ENCODE measurements at places on chromosomes 11 and 22.

GRCh38 chr11:125688632-125689031, 8.0 kb upstream of the ACRV1 start:
- no peak for DNase-seq

- DNase-seq = no peak
Observed at GRCh38 chr11:108224366-108224765, 1.5 kb downstream of the ATM start.

DNA sequence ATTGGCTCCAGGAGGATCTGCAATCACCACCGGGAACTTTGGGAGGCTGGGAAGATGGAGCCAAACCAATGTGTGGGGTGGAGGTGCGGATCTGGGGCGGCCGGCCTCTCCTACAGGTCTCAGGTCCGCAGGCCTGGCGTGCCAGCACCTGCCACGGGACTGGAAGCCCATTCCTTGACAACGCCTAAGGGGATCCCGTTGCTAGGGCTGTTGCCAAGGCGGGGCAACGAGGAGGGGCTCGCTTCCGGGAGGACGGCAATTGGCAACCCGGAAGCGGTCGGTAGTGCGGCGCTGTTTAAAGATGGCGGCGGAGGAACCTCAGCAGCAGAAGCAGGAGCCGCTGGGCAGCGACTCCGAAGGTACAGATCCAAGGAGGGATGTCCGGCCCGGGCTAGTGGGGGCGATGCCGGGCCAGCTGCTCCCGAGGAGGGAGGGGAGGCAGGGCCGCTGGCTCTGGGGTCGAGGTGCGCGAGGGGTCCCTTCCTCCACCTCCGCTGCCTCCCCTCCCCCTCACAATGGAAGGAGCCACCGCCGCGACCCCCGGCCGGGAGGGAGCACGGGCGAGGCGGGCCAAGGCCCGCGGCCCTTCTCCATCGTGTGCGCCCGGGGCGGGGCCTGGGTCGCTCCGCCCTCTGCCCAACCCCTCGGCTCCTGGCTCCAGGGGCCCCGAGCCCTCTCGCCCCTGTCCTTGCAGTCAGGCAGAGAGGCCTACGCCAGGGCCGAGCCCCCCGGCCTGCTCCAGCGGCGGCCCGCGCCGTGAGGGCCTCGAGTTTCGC, at the start of gene OTUB1:
TSS of gene OTUB1 (plus strand) at position 283 of the 776 bp plus-strand sequence. CDS start at position 302, 19 bp downstream.
- peak; percentile 94 for DNase-seq

DNA sequence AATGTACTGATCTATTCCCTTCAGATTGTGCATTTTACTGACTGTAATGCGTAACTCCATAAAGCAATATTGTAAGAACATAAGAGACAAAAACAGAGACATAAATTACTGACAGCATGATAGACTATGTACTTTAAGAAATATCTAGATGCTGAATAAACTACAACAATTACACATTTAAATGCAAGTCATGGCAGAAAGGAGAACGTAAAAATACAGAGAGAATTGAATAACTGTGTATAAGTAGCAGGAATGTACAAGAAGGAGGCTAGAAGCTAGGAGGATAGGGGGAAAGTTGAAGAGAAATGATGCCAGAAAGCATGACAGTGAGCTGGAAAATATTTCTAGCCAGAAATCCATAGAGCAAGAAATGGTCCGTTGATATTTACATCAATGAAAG, 74.0 kb upstream of the FAM181B start:
- DNase-seq = no peak

DNA sequence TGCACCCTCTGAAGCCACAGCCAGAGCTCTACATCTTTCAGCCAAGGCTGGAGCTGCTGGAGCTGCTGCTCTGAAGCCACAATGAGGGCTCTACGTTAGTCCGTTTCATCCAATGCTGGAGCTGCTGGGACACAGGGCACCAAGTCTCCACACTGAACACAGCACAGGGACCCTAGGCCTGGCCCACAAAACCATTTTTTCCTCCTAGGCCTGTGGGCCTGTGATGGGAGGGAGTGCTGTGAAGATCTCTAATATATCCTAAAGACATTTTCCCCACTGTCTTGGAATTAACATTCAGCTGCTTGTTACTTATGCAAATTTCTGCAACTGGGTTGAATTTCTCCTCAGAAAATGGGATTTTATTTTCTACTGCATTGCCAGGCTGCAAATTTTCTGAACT, 441.4 kb upstream of the FAT3 start:
- DNase-seq = no peak

- DNase-seq = no peak
Observed at GRCh38 chr11:129396454-129396853, 20.8 kb downstream of the BARX2 start.

DNA sequence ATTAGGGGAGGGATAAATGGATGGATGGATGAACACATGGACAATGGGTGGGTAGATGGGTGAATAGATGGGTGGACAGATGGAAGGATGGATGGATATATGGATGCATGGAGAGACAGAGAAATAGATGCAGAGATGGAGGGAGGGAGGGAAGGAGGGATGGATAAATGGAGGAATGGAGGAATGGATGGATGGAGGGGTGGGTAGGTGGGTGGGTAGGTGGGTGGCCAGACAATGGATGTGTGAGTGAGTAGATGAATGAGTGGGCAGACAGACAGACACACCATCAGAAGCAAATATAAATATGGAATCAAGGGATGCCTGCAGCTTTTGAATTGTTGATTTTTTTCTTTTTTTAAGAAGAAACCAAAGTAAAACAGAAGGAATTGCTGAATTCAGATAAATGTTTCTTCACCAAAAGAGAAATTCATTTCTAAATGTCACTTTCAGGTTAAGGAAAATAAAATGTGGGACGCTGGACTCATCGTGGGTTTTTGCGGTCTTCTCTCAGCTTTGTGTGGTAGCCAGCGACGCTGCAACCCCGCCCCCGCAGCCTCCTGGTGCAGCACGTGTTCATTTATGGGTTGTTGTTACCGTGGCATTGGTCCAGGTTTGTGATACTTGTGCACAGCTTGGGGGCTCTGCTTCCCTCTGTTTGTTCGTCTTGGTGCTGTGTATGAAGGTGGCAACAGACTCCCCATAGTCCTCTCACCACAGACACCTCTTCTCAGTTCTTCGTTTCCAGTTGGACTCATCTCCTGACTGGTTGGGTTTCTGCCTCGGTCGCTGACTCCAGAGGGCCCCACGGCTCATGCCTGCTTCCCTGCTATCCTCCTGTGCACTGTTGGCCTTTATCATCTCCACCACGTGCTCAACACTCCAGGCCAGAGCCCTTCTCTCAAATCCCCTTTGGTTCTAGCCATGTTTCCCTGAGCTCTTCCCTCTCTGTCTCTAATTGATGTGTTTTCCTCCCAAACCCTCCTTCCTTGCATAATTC, 76.4 kb downstream of the CDKN1C start:
- DNase-seq = no peak

DNA sequence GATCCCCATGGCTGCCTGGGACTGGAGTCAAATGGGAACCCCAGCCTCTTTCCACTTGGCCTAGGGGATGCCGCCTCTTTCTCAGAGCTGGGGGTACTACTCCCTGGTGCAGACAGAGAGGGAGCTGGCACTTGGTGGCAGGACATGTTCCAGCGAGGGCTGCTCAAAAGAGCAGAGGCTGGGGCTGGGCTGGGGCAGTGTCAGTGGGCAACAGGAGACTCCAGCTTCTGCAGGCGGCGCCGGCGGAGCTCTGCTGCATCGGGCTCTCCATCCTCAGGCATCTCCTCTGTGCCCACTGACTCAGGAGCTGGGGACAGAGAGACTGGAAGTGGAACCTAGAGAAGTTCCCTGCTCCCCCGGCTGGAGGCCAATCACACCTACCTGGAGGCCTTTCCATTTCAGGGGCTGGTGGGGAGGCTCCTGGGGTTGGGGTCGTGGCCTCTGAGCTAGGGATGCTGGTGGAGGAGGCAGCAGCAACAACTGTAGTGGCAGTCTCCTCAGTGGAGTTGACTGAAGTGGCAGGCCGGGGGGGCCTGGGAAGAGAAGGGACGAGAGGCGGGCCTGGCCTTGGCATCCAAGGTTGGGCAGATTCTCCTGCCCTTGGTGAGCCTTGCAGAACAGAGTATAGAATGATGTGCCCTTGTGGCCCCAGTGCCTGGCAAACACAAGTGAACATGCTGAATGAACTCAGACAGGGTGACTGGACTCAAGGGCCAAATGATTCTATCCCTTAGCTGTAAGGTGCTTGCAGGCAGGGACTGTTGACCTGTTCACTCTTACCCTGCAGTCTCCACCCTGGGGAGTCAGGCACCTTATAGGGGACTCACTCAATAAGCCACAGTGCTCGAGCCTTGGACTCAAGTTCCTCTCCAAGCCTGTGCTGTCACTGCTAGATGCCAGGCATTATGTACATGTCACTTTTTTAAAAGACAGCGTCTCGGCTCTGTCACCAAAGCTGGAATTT, 5.9 kb downstream of the SYVN1 start:
- no peak for DNase-seq

- DNase-seq = no peak
Observed at GRCh38 chr22:33028234-33028633, 29.9 kb downstream of the SYN3 start.

- DNase-seq = no peak
Observed at GRCh38 chr22:48332438-48333322, 1495.0 kb downstream of the BRD1 start.

- DNase-seq = no peak
Observed at GRCh38 chr11:1576825-1577224, 4.8 kb upstream of the DUSP8 start.

- no peak for DNase-seq
Observed at GRCh38 chr11:46978005-46978491, 41.5 kb downstream of the CSTPP1 start.

DNA sequence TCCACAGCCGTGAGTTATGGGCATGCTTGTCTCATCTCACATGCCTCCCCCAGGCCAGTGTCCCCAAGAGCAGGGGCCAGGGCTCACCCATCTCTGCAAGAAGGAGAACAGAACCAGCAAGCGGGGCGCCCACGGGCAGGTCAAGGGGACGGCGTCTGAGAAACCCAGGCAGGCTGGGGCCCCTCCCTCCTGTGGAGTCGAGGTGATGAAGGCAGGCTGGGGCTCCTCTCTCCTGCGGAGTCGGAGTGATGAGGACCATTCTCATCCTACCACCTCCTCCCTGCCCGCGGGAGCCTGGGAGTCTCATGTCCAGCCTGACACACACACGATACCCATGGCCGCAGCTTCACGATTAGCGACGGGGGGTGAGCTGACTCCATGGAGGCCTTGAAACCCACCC, 141.9 kb downstream of the CTTN start:
- DNase-seq = no peak

DNA sequence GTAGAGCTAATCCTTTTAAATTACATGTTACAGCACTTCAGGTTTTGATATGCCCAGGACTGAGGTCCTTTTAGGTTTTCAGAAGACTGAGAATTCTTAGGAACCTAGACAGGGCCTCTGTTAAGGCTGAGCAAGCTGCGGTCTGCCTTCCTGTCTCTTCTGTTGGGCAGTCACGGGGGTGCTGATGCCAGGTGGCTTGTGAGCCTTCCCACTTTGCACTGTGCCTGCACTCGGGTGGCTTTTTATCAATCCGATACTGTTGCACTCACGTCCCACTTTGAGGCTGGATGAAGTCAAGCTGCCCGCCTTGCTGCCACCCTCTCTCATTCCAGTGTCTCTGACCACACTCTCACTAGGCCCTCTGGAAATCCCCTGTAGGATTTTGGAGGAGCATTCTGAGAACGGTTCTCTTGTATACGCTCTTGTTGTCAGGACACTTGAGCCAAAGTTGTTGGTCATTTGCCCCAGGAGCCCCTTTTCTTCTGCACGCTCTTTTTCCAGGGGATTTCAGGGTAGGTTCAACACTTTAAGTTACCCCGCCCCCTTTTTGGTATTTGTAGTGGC, 141.8 kb downstream of the TEAD1 start:
- no peak for DNase-seq

- no peak for DNase-seq
Observed at GRCh38 chr11:96969251-96969650, 579.4 kb downstream of the JRKL start.

DNA sequence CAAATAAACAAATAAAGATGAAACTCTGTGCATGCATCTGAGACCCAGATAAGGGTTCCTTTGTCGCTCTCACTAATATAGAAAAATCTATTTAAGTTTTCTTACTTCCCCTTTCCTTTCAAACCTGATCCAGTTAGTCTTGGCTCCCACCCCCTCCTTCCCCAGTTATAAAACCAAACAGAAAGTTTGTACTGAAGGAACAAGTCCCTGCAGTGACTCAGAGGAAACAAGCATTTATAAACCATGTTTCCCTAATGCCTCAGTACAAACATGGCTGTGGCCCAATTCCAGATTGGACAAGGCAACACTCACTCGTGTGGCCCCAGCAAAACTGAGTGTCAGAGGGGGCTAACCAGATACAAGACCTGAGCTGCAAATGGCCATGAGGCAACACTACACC, 65.5 kb upstream of the ARHGAP20 start:
- DNase-seq = no peak

DNA sequence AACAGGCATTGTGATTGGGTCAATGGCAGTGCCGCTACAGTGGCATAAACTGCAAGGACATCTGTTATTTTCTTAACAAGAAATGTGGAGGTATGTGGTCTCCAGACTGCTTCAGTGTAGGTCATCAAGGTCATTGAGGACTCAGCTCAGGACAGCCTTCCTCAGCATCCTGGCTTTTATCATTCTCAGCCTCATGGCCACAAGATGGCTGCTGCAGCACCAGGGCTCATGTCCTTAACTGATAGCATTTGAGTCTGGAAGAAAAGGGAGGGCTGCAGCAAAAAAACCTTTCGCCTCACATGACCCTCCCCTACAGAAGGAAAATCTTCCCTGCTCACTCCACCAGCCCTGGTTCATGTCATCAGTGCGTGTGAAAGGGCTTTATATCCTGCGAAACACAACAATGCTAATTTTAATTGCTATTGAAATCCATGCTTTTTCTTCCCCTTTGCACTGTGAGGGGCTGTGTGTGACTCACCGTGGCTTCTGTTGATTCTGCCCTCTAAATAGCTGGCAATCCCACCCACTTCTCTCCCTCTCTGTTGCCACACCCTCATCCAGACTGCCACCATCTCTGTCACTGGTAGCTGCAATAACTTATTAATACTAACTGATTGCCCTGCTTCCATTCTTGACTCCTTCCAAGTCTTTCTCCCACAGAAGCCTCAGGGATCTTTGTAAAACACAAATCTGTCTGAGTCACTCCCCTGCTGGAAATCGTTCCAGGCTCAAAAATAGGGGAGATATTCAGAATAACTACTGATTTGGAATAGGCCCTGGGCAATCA, 43.8 kb downstream of the CHRDL2 start:
- DNase-seq = no peak

GRCh38 chr11:73315293-73316020, 7.4 kb downstream of the ARHGEF17 start:
- DNase-seq = no peak

Measured in type B pancreatic cell (in vitro differentiated cells).